Muscle of leg (tissue), 16 donors: ENCODE measurements at places on chromosomes 4 and X. TPM values are rescaled to one million over a fixed set of nuclear protein-coding genes. Genes with fewer than 3 reads are reported as not detected.

DNA sequence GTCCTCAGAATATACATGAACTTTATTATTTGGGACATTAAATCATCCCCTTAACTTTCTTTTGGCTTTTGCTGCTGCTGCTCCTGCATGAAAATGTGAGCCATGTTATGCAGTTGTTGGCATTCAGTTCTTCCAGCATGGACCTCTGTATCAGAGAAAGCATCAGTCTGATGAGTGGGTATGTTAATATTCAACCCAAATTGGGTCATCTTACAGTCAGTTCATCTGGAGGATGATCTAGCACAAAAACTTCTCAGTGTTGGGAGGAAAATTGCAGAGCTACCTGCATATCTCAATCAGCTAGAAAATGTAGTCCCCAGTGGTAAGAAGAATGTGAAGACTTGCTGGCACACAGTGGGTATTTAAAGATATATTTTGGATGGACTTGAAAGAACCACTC lies 96.7 kb downstream of the IL1RAPL2 start:
- H3K36me3 ChIP-seq = no peaks in the 10 kb centered on the region
- H3K27me3 ChIP-seq = peaks cover 4% of the 10 kb centered on the region
- no peak overlapping the region for H3K27ac ChIP-seq
- no peak overlapping the region for H3K4me3 ChIP-seq
- no peak for DNase-seq

The CSAG2 gene
- not detected for total RNA-seq

GRCh38 chr4:173698557-173699262 lies 168.7 kb upstream of the HAND2 start:
- H3K36me3 ChIP-seq = no peaks in the 10 kb centered on the region
- peak; percentile 32 for DNase-seq
- no peak overlapping the region for H3K27ac ChIP-seq
- H3K4me1 ChIP-seq = no peaks in the 10 kb centered on the region
- H3K4me3 ChIP-seq = no peak overlapping the region
- no peaks in the 10 kb centered on the region for H3K27me3 ChIP-seq

The GLRA2 gene
- 0.09 TPM for total RNA-seq

DNA sequence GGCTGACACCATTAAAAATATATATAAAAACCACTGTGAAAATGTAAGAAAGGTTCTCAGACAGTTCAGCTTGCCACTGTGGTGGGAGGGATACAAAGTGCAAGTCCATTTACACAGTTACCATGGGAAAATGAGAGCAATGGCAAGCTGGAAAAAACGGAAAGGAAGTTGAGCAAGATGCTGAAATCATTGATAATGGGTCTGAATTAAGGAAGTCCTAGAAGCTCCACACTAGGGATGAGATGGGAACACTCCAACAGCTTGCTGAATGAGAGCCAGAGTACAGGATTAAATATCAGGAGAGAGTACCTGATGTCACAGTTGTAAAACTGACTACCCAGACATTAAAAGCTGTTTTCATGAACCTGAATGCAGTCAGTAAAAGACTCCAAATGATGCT lies 218.6 kb downstream of the PRDM5 start:
- no peaks in the 10 kb centered on the region for H3K27me3 ChIP-seq
- peak; percentile 90 for DNase-seq
- H3K36me3 ChIP-seq = no peaks in the 10 kb centered on the region
- H3K4me1 ChIP-seq = no peaks in the 10 kb centered on the region

The NUP54 gene
- total RNA-seq = 45.7 TPM

The TMPRSS11A gene
- not detected for total RNA-seq

DNA sequence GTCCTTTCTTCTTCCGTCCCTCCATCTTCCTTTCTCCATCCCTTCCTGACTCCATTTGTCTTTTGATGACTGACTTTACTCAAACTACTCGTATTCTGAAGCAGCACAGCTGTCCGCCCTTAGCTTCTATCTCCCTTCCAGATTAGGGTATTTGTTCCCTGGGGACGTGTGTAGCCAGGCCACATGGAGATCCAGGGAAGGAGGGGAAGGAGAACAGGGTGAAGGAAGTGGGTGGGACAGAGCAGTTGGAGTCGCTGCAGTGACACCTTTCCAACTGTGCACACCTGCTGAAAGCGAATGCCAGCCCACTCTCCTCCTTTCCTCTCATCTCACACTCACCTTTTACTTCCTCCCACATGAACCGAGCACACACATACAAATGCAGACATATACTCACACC lies 323.8 kb downstream of the DCTD start:
- H3K27me3 ChIP-seq = no peaks in the 10 kb centered on the region
- no peaks in the 10 kb centered on the region for H3K36me3 ChIP-seq
- no peak overlapping the region for H3K27ac ChIP-seq
- H3K4me1 ChIP-seq = no peaks in the 10 kb centered on the region
- DNase-seq = no peak

DNA sequence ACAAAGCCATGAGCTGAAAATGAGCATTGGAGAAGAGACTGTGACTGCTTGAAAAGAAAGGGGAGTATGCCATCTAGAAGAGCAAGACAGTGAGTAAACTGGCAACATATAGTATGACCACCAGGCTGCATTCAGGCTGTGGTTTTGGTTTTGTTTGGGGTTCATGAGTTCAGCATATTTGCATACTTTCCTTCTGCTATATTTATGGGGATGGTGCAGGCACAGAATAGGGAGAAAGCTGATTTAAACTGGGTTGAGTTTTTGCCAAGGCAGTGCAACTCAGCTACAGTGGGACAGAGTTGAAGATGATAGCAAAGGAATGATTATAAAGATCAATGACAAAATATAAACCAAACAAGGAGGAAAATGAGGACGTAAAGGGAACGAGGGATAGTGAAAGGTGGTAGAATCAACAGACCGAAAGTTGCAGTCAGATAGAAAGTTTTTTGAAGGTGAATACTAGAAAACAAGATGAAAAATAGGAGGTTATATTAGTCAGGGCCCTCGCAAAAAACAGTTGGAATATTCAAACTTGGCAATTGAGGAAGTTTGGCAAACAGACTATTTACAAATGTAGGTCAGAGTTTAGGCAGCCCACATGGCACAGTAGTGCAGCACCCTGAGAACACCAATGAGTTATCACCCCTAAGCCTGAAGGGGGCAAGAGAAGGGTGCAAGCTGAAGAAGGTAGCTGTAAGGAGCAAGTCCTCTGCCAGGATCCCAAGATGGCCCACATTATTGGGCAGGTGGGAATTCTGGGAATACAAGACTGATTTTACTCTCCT lies 114.8 kb upstream of the MAP9 start:
- no peaks in the 10 kb centered on the region for H3K4me1 ChIP-seq
- no peaks in the 10 kb centered on the region for H3K36me3 ChIP-seq
- no peak overlapping the region for H3K27ac ChIP-seq
- no peak for DNase-seq
